ENCODE measurements at places on chromosomes 3 and 15.

GRCh38 chr3:40725031-40725430, 200.3 kb downstream of the ZNF621 start:
- DNase-seq, result no peak

- DNase-seq, result no peak
Measured at GRCh38 chr3:9247361-9247940, 2.0 kb downstream of the SRGAP3 start.

GRCh38 chr15:40302981-40303380, 4.8 kb downstream of the PLCB2 start:
- DNase-seq, result no peak

DNA sequence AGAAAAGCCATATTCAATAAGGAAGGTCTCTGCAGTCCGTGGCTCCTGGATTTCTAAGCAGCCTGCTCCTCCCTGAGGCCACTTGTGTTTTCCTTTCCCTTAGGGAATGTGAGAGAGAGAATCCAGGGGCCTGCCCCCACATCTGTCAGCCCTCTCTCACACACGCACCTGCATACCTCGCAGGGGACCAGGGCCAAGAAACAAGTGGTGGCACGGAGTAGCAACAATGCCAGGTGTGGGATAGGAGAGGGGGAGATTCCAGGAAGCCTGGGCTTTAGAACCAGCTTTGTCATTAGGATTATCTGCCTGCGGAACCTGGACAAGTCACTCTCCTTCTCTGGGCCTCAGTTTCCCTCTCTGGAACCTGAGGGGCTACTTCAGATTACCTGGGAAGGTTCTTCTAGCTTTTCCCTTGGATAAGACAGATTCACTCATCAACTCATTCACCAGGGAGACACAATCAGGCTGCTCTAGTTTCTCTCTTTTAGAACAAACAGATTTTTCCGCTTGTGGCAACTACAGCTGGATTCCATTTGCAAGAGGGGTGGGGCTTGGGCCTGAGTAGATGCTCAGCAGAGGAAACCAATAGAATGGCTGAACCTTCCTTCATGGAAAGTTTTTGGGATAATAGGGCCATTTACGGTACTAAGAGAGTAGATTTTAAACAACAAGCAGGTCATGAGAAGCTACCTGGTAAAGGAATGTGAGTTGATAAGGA, 19.5 kb downstream of the BCL6 start:
- DNase-seq, result no peak

DNA sequence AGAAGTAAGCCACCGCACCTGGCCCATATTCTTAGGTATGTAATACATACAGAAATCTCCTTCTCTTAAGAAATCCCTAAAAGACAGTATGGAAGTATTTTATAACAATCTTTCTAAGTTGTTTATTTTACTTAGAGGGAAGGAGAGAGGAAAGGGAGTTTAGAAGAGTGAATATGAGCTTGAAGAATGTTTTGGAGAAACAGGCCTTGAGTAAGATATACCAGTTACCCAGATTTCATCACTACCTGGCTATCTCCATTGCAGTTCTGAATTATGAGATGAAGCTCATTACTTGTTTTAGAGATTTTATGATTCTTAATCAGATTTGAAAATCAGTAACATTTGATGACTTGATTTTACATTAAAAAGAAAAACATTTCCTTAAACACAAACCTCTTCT, 71.9 kb downstream of the DCUN1D1 start:
- no peak for DNase-seq

DNA sequence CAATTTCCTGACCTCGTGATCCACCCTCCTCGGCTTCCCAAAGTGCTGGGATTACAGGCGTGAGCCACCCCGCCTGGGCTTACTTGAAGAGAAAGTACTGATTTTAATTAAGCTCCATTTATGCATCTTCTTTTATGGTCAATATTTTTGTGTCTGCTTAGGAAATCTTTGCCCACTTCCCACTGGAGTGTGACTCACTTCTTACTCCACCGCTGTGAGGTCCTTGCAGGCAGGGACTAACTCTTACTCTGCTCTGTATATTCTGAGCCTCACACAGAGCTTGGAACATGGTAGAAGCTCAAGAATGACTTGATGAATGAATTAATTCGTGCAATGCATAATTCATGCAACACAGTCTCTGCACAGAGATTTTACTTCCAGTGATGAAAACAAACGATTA, 2.9 kb upstream of the TM4SF19 start:
- DNase-seq, result peak; percentile 14

GRCh38 chr15:47688573-47689086, 28.7 kb upstream of the SEMA6D start:
- DNase-seq, result no peak

- no peak for DNase-seq
Measured at GRCh38 chr15:85920956-85921355, 126.2 kb upstream of the KLHL25 start.

GRCh38 chr3:99407257-99407656, 231.1 kb upstream of the COL8A1 start:
- no peak for DNase-seq

- no peak for DNase-seq
Measured at GRCh38 chr3:10280177-10280529, 12.6 kb downstream of the GHRL start.

DNA sequence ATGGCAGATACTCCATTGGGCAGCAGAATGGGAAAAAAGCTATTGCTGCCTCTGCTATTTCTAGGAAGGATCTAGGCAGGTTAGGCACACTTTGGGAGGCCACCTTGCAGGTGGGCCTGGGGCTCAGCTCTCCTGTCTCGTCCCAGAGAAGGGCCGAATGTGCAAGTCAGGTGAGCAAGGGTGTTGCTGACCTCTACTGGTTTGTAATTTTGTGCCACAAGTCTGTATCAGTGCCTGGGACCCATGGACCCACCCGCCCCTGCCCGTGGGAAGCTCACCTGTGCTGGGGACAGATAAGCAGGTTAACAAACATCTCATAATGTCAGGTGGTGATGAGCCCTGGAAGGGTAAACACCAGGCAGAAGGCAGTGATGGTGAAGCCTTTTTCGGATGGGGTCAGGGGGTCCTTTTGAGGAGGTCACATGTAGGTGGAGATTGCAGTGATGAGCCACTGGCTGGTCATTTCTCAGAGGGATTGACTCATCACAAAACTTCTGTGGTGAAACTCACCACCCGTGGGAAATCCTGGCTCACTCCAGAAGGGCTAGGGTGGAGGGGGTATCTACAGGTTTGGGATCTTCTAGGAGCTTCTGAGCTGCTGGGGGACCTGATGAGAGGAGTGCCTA, 161.3 kb downstream of the KLF13 start:
- DNase-seq, result no peak

GRCh38 chr15:63524316-63525015, 20.1 kb downstream of the USP3 start:
- no peak for DNase-seq

GRCh38 chr15:91881569-91882297, 28.2 kb downstream of the SLCO3A1 start:
- no peak for DNase-seq

- DNase-seq, result no peak
Measured at GRCh38 chr15:62818691-62819090, 223.9 kb upstream of the TPM1 start.

All from AG04449 (cell line).